ENCODE measurements at places on chromosomes 4 and X.

DNA sequence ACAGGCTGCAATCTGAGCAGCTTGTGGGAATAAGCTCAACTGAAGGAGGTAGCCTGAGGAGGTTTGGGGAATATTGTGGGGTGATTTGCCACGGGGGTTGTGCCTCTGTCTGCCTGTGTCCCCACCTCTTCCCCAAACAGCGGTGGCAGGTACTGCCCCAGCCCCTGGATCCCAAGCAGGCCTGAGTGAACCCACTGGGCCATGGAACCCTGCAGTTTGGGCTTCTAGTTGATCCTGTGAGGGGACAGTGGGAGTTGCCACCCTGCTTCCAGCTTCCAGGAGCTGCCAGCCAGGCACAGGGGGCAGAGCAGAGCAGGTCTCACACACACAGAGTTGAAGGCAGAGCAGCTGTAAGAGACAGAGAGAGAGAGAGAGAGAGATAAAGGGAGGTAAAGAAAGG, 97.4 kb downstream of the PJA1 start:
- DNase-seq: no peak

DNA sequence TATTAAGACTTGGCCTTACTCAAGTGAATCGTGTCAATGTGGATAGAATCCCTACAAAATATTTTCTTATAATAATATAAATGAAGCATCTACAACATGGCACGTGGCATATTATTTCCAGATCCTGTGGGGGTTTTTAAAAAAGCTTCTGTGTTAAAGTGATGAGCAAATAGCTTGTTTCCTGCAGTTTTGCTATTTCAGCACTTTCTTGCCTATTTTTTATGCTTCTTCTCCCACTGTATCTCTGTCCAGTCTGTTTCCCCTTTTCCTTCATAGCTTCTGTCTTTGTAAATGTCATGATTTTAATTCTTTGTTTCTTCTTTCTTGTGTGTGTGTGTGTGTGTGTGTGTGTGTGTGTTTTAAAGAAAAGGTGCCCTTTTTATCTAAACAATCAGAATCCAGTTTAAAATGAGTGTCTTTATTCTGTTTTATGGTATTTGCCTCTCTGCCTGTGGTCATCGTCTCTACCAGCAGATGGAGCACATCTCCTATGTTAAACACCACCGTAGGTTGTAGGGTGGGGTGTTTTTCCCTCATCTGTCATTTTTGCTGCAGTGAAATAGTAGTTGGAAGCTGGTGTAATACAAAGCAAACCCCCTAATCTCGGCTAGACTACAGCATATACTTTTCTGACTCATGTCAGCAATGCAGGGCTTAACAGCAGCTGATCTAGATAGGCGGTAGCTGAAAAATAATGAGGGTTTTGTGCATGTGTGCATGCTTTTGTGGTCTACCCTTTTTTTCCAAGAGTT, 33.1 kb downstream of the FTHL17 start:
- DNase-seq: no peak

GRCh38 chr4:48467442-48467841, 15.7 kb upstream of the SLC10A4 start:
- DNase-seq: no peak

DNA sequence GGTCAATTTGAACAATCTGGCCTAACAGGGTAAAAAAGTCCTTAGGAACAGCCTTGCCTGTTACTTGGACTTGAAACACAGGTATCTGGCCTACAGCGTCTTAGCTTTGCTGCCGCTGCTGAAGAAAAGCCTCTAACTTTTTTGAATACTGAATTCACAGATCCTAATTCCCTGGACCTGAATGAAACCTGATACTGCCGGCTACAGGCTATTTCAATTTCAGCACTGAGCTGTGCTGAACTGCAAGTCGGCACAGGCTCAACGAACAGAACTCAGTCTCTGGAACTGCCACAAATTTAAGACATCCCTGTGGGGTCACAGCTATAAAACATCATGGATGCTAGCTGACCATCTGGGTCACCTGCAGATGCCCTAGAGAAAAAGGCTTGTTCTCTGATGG, 7.2 kb downstream of the NR0B1 start:
- DNase-seq: no peak

DNA sequence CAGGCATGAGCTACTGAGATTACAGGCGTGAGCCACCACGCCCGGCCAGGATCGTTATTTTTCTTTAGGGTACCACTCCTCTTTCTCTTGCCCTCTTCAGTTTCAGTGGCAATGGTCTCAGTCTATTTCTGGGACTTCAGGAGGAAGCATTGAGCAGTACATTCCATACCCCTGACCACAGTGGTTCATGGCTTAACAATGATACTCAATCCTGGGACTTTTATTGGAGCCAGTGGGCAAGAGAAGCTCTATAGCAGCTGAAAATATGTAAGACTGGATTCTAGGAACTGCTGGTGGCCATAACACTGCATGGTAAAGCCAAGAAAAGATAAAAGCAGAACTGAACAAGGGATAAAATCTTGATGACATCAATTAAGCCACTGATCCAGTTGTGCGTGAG, 5.8 kb upstream of the CCNA2 start:
- DNase-seq: no peak

DNA sequence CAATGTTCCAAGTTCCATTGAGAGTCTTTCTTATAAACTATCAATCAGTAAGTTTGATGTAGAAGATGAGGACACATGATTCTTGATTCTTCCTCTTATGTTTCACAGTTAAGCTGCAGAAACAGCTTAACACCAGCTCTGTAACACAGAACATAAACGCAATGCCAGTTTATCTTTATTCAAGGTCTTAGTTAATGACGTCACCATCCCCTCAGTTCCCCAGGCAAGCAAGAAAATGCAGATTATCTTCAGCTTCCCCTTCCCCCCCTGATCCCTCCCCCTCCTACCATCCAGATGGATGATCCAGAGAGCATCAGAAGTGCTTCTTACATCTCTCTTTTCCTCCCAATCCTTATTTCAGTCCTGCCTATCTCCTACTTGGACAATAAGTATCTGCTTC, 4.4 kb upstream of the SH3RF1 start:
- DNase-seq: no peak

GRCh38 chr4:110963662-110964280, 340.9 kb upstream of the PITX2 start:
- DNase-seq: no peak

DNA sequence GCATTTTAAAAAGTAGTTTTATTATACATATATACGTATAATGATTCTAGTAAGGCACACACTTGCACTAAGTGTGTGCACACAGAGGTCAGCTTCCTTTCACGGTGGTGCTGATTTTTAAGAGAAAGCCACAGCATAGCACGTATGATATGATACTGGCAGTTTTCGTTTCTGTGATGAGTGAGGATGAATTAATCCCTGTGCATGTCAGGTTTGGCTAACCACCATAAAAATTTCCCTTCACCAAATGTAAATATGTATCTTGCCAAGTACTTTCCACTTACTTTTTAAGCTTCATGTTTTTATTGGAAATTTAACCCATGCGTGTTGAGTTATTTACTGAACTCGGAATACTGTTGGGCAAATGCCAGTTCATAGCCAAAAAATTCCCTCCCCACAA, 84.6 kb downstream of the SYNPO2 start:
- DNase-seq: no peak

GRCh38 chrX:151871244-151871643, 41.4 kb upstream of the MAGEA4 start:
- DNase-seq: no peak

- no peak for DNase-seq
Observed at GRCh38 chrX:71514367-71515037, 18.4 kb upstream of the OGT start.

- DNase-seq: no peak
Observed at GRCh38 chr4:140839406-140839805, 83.2 kb upstream of the TBC1D9 start.

GRCh38 chr4:108988464-108989195, 225.8 kb upstream of the ETNPPL start:
- DNase-seq: no peak

GRCh38 chr4:40842725-40843423, 93.1 kb downstream of the NSUN7 start:
- DNase-seq: no peak

- no peak for DNase-seq
Observed at GRCh38 chr4:65242156-65242846, 428.0 kb downstream of the EPHA5 start.

- DNase-seq: no peak
Observed at GRCh38 chrX:118627084-118627758, 100.2 kb upstream of the IL13RA1 start.

DNA sequence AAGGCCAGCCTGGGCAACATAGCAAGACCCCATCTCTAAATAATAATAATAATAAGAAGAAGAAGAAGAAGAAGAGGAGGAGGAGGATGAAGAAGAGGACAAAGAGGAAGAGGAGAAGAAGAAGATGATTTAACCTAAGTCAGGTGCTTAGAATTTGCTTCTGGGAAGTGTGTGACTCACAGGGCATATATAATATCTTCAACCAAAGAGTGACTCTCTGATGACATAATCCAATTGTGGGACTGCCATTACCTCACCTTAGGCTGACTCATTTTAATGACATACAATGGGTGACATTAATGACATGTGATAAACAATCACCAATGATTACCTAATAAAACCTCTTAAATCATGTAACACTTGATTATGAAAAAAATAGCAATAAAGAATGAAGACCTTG, 32.7 kb upstream of the MBTPS2 start:
- DNase-seq: no peak

DNA sequence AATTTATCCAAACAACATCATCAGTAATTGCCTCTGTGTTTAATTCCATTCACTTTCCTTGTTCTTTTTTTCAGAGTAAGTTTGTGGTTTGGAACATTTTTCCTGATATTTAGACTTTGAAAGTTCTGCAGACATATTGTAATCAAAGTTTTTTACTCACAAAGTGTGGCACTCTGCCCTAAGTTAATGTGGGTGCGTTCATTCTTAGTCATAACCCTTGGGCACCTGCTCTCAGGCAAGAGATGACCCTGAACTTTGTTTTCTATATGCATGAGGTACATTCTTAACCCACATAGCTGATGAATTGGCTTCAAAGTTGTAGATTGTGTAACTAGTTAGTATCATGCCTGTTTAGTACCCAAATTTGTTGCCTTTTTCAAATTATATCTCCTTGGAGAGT, 424.3 kb downstream of the GRXCR1 start:
- no peak for DNase-seq

DNA sequence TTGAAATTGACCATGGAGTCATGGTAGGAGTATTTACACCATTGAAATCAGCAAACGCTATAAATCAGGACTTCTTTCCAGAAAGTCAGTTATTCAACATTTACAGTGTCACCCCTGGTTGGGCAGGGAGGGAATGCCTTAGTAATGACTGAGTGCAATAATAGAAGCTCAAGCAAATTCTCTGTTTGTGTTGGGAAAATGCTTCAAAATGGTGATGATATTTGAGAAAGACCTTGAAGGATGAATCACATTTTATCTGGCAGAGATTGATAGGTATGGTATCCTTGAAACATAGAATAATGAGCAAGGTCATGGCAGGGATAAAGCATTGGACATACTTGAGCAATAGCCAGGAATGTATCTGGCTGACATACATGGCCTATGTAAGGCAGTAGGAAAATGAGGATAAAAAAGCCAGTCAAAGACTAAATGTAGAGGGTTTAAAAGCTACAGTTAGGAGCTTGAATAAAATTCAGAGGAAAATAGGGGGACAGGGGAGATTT, 248.7 kb downstream of the FMR1NB start:
- DNase-seq: no peak

DNA sequence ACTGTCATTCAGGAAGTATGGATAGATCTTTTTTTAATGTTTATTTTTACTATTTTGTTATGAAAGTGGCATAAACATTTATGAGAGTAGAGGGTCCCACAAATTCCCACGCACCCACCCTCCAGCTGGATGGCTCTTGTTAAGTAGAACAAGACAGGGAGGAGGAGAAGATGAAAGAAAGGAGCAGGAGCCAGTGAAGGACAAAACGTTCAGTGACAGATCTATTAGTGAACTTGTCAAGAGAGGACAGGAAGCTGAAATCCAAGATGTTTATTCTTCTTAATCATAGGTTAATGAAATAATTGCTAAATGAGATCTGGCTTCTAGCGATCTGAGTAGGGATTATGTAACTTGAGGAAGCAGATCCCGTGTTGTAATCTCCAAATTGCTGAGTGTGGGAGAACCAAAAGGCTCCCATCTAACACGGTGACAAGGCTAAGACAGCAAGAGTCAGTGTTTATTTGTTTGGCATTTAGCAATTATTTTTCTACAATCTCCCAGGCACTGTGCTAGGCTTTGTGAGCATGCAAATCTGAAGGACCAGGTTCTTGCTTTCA, 162.5 kb downstream of the SHROOM3 start:
- DNase-seq: no peak
